ENCODE measurements at places on chromosomes 16 and 17.

- DNase-seq, result no peak
Observed at GRCh38 chr17:64554028-64554637, 47.4 kb downstream of the CEP95 start.

DNA sequence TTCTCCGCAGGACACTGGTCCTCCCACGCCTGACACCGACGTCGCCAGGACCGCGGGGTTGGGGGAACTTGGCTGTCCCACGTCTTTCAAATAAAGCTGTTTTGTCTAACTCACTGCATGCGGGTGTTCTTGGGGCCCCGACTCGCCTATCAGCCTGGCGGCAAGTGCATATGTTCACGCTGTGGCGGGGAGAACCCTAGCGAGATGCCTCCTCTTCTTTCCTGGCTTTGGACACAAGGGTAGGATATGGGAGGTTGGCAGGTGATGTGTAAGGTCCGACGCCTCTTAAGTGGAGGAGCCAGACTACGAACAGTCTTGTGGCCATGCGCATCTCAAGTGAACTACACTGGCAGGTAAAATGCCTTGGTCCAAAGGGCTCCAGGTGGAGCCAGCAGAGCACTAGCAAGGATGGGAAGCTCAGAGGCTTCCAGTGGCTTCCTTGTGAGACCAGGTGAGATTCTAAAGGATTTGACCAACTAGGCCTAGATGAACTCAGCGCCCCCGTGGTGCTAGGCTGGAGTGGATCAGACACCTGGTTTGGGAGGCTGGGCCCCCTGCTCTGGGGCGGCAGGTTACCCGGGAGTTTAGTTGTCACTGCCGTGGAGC lies 873 bp upstream of the RPS2 start:
- no peak for DNase-seq

- DNase-seq, result no peak
Observed at GRCh38 chr16:47644166-47644565, 183.0 kb downstream of the PHKB start.

GRCh38 chr16:50012182-50012581 lies 12.8 kb upstream of the CNEP1R1 start:
- DNase-seq, result no peak

- no peak for DNase-seq
Observed at GRCh38 chr17:9672266-9672665, 26.9 kb downstream of the USP43 start.

DNA sequence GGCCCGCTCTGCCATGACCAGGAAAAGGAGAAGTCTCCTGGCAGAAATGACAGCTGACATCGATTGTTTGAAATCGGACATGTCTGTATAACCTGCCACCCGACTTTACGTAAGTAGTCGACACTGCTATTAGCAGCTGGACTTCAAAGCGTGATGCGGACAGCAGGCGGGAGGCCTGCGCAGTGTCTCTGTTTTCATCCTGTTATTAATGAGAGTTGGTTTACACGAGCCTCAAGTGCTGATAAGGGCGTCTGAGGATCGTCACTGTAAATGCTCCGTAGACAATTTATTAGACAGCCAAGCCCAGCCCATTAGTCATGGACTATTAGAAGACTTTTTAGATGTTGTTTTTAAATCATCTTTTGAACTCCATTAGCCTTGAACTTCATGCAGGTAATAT lies 328.3 kb downstream of the FOXL1 start:
- no peak for DNase-seq

GRCh38 chr16:84794186-84794585 lies 25.6 kb upstream of the CRISPLD2 start:
- DNase-seq, result no peak

DNA sequence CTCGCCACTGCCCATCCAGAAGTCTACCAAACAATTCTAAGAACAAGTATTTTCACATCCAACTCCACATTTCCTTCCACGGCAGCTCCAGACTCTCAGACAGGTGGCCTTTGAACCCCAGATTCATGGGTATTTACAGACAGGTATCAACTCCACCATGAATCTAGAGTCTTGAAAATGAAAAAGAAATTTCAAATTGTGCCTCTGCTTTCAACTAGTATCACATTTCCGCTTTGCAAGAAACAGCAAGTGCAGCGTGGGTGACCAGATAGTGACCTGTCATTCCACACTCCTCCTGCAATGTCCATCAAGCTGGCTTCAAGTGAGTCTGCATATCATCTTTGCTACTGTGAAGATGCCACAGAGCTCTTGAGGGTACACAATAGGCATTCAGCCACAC lies 232.4 kb upstream of the RPL38 start:
- no peak for DNase-seq

GRCh38 chr17:75557852-75558665 lies 29.5 kb upstream of the MYO15B start:
- DNase-seq, result no peak

- DNase-seq, result no peak
Observed at GRCh38 chr17:10920558-10921108, 82.7 kb upstream of the PIRT start.

GRCh38 chr17:40613467-40614154 lies 34.0 kb downstream of the SMARCE1 start:
- DNase-seq, result no peak

DNA sequence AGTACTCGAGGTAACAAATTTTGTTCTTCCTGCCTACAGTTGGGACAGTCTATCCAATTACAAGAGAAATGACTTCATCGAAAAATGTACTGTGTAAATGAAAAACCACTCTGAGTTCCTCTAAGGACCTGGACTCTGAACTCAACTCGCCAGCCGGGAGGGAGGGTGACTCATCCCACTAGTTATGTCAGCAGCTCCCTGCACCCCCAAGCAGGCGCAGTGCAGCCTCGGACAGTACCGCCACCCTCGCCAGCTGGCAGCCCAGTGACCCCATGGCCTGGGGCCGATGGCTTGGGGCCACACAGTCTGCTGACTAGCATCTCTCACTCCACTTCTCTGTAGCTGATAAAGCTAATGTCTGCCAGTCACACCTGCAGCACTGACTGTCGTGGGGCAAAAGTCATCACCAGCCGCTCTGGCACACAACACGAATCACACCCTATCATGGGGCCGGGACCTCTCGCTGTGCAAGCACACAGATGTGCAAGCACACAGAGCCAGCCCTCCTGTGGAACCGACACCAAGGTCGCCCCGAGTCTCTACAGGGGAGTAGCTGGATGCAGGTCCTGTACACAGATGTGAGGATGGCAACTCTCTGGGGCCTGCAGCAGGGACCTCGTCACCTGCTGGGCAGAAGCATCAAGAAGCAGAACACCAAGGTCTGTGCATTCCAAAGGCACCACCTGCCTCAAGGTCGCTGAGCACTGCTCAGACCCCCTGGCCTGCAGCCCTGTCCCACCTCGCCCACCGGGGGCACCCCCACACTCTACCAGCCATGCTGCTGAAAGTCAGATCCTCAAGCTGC lies 5.7 kb downstream of the CSNK1D start:
- peak; percentile 27 for DNase-seq

Measured in SW 1271 (cell line).